ENCODE measurements at places on chromosomes 11 and 22.

DNA sequence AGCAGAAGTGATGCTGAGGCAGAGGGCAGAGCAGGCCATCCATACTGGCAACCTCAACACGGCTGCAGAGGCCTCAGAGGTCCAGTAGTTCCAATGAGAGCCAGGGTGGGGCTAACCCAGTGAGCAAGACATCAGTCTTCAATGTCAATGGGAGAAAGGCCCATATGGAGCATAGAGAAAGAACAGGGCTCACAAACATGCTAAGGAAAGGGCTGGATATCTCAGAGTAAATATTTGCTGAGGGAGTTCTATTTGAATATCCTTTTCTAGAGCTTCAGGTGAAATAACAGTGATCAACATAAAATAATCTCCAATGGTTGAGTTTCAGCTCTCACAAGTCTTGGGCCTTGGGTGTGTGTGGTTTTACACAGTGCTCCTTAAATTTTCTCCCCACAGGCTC lies 50.8 kb upstream of the CCDC90B start:
- no peak for DNase-seq

DNA sequence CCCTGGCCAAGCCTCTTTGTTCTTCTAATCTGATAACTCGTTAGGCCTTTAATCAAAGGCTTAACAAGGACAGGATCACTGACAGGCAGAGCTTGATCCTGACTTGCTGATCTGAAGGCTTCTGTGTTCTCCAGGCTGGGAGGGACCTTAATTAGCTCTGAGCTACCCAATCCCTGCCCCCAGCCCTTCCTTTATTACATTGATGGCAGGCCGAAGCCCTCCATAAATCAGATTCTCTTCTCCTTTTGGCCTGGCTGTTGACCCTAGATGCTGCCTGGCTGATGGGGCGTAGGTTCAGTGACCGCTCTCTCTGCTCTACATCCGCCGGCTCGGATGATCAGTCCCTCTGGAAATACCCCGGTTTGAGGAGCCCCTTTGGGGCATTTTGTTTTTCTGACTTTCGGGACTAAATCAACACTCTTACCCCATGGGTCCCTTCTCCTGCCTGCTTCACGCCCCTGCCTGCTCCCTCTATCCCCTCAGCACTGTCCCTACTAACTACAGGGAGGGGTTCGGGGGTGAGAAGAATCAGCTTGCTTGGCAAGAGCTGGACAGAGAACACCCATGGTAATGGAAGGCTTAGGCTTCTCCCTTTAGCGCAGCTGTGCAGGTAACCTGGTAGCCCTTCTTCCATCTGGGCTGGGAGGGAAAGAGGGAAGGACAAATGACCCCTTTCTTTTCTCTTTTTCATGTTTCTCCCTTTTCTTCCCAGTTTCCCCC lies 10.0 kb upstream of the RRM1 start:
- no peak for DNase-seq

DNA sequence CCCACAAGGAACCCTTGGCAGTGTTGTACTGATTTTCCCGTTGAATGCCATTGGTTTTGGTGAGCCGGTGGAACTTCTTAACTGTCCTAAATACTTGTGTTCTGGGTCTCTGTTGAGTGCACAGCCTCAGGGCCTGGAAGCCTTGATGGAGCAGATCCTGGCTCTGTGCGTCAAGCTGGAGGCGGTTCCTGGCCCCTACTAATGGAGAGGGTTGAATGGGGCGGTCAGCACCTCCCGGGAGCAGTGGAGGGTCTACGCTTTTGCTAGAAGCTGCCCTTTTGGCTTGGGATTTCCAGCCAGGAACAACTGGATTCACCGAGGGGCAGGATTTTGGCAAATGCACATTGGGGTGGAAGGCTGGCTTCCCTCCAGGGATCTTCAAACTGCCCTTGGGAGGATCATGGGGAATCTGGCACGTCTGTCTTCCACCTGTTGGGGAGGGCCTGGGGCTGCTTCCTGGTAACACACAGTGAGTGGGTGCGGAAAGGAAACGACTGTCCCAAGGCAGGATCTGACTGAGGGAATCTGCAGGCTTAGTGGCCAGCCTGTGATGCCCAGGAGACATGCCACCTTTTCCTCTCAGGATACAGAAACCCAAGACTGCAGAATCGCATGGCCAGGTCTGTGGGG lies 6.9 kb upstream of the OSBPL5 start:
- no peak for DNase-seq

DNA sequence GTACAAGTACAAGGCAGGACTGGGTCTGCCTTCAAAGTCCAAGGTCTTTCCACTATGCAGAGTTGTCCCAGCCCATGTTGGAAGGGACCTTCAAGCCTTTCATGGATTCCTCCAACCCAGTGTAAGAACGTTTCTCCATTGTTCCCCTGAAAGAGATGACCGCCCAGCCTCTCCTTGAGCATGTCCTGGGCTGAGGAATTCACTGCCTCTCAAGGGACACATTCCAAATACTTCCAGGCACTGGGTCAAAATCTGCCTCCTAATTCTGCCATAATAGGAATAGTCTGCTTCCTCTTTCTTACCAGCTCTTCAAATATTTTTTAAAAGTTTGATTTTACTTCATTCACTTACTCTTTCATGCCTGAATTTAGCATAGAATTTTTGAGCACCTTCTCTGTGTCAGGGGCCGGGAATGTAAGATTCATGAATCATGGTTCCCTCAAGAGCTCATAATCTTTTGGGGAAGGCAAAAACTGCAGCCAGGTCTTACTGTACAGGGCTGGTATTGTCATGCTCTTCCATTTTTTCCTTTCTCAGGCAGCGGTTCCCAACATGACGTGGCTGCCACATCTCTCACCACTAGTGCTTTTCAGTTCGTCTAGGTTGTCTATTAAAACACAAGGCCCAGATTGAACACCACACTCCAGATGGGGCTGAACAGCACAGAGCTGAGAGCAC lies 143.3 kb upstream of the TBCEL start:
- DNase-seq = no peak

DNA sequence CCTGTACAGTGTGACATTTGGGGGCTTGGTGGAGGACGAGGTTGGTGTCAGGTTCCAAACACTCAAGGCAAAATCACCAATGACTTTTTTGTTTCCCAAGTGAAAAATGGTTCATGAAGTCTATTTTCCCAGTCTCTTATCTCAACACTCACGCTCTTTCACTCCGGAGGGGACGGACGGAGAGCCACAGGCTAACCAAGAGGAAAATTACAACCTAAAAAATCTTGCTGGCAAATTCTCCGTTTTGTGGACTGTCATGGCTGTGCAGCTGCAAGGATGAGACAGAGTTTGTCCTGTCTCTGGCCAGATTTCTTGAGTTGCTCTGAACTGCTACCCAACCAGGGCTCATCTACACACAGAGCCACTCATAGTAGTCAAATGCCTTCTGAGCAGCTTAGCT lies 101.2 kb downstream of the ABTB2 start:
- no peak for DNase-seq

- DNase-seq = no peak
Observed at GRCh38 chr22:20090730-20091240, 10.7 kb downstream of the DGCR8 start.

DNA sequence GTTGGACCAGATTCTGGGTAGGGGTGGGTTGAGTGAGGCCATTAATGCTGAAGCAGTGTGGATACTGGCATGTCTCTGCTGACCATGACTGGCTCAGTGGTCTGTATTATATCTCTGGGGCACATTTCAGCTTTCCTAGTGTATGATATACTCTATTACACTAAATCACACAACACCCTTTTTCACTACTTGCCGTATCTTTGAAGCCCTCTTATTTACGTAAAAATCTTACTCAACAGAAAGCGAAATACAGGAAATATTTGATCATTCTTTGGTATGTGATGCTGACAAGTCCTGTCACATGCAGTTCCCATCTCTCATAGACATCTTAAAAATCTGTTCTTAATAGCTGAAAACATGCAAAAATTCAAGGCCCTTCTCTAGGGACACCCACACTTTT lies 40.3 kb downstream of the OR5B17 start:
- DNase-seq = peak; percentile 7

GRCh38 chr11:1307163-1307870 lies 2.1 kb downstream of the TOLLIP start:
- peak; percentile 93 for DNase-seq

- DNase-seq = no peak
Observed at GRCh38 chr11:132256528-132257279, 886.3 kb downstream of the NTM start.

- DNase-seq = no peak
Observed at GRCh38 chr11:76025068-76025467, 181.2 kb downstream of the WNT11 start.

- DNase-seq = no peak
Observed at GRCh38 chr11:63791495-63792167, 21.6 kb upstream of the SPINDOC start.

DNA sequence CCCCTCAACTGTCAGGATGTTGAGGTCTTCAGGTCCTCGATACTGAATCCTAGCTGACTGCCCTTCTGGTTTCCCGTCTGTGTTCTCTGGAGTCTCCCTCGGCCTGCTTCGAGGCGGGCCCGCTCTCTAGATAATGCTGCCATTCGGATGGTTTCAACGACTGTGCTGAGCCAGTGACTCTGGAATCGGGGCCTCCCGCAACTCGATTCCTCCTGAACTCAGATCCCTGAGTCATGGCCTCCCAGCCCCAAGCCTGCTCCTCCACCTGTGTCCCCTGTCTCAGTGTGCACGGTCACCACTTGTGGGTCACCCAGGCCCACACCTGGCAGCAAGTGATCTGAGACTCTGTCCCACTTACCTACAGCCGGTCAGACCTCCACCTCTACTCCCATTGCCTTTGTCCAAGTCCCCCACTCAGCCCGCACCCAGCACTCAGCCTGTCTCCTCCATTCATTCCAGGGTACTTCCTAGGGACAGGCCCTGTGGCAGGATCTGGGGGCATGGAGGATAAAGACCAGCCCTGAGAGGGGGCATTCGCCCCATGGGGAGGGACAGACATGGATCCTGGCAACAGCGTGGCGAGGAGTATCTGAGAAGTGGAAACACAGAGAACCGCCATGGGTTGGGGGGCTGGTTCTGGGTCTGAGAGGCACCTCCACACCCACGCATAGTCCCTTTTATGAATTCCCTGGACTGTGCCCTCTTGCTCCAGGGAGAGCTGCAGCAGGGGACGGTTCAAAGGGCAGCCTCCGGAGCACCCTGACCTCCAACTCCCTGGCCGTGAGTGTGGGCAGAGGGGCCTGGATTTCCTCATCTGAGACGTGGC lies 14.3 kb downstream of the MPST start:
- DNase-seq = no peak

GRCh38 chr22:44026630-44027511 lies 2.8 kb downstream of the PARVB start:
- no peak for DNase-seq

DNA sequence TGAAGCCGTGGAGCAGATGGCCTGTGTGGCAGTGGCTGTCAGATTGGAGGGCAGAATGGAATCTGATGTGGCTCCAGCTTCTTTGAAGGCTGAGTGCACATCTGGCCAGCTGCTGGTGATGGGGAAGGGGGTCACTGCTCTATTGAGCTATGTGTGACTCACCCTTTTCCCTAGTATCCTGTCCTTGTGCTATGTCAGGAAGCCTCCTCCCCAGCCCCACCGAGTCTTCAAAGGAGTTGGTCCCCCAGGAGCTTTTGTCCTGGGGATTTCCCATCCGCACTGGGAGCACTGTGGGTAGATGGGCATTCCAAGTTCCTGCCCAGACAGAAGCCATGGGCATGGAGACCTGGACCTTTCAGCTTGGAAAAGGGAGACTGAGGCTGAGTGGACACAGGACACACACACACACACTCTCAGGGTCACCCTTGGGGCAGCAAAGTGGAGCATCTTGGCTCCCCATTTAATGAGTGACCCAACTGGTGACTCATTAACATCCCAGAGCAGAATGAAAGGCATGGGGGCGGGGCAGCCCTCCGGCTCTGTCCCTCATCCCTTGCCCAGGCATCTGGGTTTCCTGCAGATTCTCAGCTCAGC lies 3.3 kb downstream of the SERPINH1 start:
- DNase-seq = peak; percentile 69
